ENCODE measurements at places on chromosomes 4 and X.

GRCh38 chr4:176622251-176622948 lies 170.3 kb downstream of the VEGFC start:
- DNase-seq = no peak

GRCh38 chr4:134687646-134688628 lies 486.3 kb upstream of the PABPC4L start:
- DNase-seq = no peak

DNA sequence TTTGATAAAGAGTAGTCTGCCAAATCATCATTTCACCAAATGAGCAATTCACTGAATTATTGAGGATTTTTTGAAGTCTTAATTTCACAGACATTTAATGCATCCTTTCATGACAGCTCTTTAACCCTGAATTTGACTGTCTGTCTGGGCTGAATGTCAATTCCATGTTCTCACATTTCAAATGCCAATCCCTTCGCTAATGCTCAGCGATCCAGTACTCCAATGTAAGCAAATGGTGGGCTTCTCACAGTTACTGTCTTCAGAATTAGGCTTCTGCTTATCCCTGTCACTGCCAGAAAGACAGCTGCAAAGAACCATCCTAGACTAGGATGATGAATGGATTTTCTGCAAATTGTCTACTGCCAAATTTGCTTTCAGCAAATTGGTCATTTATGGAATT lies 36.2 kb upstream of the USP38 start:
- DNase-seq = no peak

DNA sequence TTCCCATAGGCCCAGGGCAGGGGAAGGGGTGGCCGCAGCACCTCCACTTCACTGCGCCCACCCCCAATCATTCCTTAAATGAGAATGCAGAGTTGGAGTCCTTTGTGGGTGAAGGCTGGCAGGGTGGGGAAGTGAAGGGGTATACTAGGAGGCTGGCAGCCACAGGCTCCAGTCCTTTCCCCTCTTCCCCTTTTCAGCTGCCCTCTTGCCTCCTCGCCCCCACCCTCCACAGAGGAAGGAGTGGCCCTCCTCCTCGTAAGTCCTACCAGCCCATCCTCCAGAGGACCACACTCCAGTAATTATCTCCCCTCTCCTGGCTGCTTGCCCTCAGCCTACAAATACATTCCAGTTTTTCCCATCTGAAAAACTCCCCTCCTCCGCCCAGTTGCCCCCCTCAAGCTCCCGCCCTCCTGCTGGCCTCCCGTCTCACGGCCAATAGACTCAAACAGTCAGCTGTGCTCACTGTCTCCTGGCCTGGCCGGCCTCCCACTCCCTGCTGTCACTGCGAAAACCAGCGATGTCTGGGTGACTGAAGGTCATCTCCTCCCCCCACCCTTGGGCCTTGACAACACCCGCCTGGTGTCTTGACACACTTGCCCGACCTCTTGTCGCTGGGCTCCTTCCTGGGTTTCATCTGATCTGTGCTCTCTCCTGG lies 38.8 kb downstream of the EFNB1 start:
- no peak for DNase-seq

GRCh38 chrX:15500497-15500966 lies at the start of gene BMX:
Gene BMX, plus strand, starts transcription at chrX:15500807. Its CDS starts 7,547 bp downstream, at chrX:15508354.
- no peak for DNase-seq

GRCh38 chrX:124475358-124475757 lies 129.0 kb downstream of the SH2D1A start:
- DNase-seq = no peak

- no peak for DNase-seq
Measured at GRCh38 chrX:17960891-17961290, 99.8 kb upstream of the RAI2 start.

- DNase-seq = no peak
Measured at GRCh38 chrX:126655061-126655460, 102.4 kb upstream of the DCAF12L1 start.

DNA sequence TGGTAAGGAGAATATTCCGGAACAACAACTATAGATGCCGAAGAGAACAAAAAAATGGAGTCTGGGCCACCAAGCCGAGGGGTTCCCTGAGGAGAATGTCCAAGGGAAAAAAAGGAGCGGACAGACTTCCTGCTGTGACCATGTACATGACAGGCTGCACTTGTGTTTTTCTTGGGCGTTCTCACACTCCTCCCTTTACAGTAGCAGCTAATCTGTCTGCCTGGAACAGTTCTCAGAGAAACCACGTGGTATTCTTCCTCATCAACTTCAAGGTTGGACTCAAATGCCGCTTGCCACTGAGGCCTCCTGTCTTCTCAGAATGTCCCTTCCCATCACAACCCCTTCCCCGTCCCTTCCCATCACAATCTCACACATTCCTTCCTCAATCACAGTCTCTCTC lies 30.8 kb upstream of the MTNR1A start:
- DNase-seq = no peak

Measured in memory B cell (primary cell).